NCI-H524 (cell line): ENCODE measurements at places on chromosomes 16 and 17.

DNA sequence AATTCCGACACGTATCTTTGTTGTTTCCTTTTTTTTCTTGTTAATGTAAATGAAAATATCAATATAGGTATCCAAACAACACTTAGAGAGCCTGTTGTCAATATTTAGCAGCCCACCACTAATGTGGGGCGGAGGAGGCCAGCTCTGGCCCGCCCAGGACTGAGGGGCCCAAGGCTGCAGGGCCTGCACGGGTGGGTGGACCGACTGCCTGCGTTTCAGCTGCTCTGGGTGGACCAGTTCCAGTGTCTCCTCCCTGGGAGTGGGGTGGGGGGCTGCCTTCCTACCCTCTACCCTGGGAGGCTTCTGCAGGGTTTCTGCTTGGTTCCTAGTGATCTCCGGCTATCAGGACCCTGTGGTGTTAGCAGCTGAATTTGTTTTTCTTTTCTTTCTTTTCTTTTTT lies 15.9 kb upstream of the ADGRG1 start:
- no peak for DNase-seq

- no peak for DNase-seq
These were observed 30.2 kb downstream of the SPNS3 start for GRCh38 chr17:4463818-4464476.

- no peak for DNase-seq
These were observed 4.0 kb downstream of the GPRC5C start for GRCh38 chr17:74435775-74436359.

DNA sequence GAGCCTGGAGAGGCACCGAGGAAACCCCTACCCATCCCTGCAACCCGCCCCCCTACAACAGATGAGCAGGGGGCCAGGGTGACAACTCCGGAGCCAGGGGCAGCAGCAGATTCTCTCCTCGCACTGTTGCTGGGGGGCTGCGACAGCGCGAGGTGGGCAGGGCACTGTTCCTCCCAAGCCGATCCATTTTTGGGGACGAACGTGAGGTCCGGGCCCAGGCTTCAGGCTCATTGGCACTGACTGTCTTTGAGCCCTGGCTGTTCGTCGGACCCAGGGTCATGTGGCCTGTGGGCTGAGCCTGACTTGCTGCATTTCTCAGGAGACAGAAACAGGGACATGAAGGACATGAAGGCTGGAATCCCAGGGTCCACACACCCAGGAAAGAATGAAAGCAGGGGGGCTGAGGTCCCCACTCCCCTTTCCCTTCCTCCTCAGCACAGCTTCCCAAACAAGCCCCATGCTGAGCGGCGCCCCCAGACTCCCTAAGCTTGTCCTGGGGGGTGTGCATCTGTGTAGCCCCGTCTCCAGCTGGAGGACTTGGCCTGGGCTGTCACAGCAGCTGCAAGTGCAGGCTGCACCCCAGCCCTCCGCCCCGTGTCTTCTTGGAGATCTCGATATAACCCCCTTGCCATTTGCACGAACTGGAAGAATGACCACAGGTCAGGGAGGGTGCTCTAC lies 18.7 kb downstream of the CEP295NL start:
- no peak for DNase-seq

DNA sequence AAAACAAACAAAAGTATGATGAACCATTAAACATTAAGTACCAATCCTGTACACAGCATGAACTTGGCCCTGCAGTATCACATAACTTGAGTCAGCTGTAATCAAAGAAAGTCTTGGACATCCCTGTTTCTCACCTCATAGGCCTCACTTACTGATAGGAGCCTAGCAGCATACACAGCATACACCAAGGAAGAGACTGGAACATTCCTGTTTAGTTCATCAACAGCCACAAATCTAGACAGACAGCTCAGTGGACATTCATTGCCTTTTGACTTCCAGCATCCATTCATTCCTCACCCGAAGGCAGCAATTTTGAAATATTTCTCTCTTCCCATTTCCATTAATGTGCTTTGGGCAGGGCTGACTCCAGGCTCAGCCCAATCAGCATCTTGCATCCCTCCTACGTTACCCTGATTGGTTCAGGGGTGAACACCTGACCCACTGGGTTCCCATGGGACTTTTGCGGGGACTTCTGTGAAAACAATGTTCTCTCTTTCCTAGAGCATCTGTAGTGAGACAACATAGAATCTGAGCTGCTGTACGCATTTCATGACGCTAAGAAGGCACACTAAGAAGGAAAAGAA lies 336.7 kb upstream of the ZFHX3 start:
- DNase-seq, result no peak

DNA sequence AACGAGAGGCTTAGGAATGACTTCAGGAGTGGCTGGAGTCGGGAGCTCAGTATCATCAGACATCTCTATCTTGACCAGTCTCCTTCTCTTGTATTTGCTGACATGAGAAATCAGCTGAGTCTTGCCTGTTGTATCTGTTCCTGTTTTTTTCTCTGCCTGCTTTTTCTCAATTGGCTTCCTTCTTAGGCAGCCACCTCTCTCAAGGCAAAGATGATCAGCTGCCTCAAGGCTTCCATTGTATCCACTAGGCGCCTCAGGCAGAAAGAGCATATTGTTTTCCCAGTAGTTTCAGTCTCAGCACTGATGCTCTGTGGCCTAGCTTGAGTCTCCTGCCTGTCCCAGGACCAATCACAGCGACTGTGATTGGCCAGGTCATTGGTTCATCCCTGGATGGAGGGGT lies 306.2 kb downstream of the CPPED1 start:
- DNase-seq, result no peak

- no peak for DNase-seq
These were observed 26.2 kb upstream of the RASL10B start for GRCh38 chr17:35705230-35705629.

DNA sequence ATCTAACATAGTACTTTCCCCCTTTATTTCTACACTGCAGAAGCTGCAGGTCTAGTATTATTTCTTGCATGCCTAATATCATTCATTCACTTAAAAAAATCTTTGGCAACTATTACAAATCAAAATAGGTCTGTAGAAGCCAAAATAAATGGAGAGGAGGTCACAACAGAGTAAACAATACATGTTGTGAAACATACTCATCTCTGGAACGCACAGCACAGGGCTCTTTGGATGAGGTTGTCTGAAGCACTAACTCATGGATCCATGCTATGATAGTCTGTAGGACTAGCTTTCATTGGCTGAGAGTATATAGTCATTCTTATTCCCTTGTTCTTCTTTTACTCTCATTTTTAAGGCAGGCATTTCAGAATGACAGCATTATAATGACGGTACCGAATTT lies 21.3 kb downstream of the MYO1D start:
- DNase-seq, result no peak

- no peak for DNase-seq
These were observed 6.9 kb downstream of the CYBC1 start for GRCh38 chr17:82443465-82444283.

GRCh38 chr17:76078860-76079534 lies at the start of gene ZACN:
TSS of gene ZACN (plus strand) at chr17:76079182. CDS start at chr17:76079265, 83 bp downstream.
- DNase-seq, result peak; percentile 33

GRCh38 chr16:78552716-78553115 lies 453.3 kb downstream of the WWOX start:
- no peak for DNase-seq

- no peak for DNase-seq
These were observed 8.9 kb upstream of the TMEM101 start for GRCh38 chr17:44023545-44024270.

DNA sequence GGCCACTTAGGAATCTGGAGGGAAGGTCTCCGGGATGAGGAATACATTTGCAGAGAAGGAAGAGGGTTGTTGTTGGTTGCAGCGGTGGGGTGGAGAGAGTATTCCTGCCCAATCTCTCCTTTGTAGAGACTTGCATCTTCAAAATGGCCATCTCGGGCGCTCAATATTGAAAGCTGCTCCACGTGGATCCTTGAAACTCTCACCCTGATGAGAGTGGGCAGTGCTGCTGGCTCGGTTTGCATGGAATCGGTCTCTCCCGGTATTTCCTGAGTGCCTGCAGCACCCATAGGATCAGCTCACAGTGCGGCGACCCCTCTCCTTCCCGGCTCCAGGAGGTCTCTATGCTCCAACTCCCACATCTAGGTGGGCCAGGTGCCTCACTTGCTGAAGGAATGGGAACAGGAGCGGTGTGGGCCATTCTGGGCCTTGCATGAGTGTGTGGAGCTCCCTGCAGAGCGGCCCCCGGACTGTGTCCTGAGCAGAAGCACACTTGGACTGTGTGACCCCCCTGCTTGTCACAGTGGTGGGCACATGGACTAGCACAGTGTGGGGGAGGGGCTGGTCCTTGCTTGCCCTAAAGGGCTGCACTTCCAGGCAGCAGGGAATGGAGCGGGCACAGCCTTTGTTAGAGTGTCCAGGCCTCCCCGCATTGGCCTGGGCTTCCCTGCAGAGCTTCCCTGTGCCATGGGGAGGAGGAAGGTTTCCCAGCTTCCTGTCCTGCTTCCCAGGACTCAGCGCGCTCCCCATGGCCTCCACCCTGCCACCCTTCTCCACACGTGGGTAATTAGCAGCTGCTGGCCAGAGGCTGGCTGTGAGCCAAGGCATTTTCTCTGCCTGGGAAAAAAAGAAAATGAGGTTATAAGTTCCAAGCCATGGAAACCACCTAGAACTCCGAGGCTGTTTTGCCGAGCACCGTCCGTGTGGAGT lies 139.3 kb downstream of the IRF8 start:
- DNase-seq, result no peak

DNA sequence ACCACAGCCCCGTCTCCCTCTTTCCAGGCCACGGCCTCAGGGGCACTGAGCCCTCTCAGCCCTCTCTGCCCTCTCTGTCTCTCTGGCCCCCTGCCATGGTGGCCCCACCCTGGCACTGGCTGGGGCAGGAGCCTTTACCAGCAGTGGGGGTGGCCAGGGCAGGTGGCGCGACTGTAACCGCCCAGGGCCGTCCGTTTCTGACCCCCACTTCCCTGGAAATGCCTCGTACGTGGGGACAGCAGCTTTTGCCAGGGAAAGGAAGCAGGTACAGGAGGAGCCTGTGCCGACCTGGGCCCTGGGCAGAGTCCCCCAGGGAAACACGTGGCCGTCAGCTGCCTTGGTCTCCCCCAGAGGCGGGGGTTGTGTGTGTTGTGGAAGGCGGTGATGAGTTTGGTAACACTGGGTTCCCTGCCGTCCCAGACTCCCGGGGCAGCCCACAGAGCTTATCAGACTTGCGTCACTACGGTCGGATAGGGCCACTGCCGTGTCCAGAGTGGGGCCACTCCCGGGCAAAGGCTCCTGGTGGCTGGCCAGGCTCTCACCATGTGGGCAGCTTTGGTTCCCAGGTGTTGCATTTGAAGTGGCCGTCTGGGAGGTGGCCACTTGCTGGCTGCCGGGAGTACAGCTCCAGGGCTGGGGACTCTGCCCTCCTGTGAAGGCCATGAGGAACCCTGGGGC lies 249.3 kb upstream of the CIBAR2 start:
- DNase-seq, result no peak

DNA sequence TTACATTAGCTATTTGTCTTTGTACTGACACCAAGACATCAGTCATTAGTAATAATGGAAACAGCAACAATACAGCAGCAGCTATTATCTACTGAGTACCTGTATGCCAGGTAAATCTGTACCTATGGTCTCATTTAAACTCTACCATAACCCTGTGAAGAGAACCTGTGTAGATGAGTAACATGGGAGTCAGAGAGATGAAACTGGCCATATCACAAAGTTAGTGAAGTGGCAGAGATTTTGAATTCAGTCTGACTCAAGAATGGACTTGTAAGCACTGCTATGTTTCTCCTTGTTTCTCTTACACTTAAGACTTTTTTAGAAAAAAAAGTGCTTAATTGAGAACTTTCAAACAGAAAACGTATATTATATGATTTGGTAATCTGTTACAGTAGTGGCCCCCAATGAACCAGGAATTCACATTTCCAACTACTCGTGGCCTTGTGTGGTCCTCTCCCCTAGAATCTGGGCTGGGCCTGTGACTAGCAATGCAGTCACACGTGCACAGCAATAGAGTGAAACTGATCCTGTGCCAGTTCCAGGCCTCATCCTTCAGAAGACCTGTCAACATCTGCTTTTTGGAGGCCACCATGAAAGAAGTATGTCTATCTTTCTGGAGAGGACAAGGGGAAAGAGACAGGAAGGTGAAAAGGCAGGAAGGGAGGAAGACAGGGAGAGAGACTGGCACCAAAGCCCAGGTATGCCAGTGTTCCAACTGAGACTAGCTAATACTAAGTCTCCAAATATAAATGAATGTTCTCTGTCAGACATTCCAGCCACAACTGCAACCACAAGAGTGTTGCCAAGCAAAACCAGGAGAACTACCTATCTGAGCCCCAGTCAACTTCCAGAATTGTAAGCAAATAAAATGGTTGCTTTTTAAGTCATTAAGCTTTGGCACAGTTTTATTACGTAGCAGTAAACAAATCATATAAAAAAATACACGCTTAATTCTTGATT lies 12.0 kb downstream of the CRLF3 start:
- DNase-seq, result no peak

DNA sequence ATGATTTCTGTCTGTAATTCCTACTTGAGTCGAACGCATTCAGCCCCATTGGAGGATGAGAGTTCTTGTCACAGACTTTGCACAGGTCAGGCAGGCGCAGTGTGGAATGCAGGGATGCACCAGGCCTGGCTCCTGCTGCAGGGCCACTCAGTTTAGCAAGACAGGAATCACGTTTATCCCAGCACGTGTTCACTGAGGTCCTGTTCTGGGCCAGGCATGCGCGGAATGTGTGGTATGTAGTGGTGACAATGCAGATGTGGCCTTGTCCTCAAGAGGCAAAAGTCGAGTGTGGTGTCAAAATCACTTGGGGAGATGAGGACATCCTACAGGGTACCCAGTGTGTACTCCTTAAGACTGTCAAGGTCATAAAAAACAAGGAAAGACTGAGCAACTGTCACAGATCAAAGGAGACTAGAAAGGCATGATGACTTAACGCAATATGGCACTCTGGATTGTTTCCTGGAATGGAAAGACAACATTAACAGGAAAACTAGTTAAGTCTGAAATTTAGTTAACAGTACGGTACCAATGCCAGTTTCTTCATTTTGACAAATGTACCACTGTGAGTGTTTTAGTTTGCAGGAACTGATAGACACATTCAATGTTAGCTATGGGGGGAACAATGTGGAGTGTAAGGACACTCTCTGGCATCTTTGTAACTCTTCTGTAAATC lies 121.5 kb upstream of the ADAMTS18 start:
- DNase-seq, result no peak

GRCh38 chr16:27325736-27326135 lies 12.0 kb downstream of the IL4R start:
- no peak for DNase-seq

DNA sequence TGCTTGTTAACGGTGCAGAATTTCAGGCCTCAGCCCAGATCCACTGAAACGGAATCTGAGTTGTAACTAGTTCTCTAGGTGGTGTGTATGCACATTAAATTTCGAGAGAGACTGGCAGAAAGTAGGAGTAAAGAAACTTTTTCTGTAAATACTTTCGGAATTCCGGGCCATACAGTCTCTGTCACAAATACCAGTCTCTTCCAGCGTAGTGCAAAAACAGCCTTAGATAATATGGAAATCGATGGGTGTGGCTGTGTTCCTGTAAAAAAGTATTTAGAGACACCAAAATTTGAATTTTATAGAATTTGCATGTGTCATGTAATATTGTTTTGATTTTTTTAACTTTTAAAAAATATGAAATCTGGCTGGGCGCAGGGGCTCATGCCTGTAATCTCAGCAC lies 109.7 kb downstream of the ABCC1 start:
- no peak for DNase-seq

- no peak for DNase-seq
These were observed 249.0 kb downstream of the BCAS3 start for GRCh38 chr17:60926466-60927183.

- DNase-seq, result no peak
These were observed 692 bp upstream of the SOCS1 start for GRCh38 chr16:11256661-11257130.
